ENCODE measurements at places on chromosomes 5 and 9.

DNA sequence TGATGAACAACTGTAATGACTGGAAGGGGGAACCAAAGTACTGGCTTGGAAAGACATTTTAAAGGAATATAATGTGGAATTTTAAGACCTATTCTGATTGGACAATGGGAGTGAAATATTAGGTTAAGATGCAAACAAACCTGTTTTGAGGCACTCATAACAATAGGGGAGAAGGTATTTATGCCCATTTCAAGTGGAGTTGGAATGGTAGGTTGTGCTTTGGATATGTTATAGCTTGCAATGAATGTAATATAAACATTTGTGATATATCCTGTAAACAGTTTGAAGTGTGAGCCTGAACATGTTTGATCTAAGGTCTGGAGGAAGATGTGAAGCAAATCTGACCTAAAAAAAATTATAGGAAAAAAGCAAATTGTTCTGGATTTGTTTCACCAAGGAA, 129.6 kb upstream of the GRHPR start:
- no peak for DNase-seq

- DNase-seq, result no peak
These were observed 3.6 kb upstream of the FST start for GRCh38 chr5:53476531-53477480.

DNA sequence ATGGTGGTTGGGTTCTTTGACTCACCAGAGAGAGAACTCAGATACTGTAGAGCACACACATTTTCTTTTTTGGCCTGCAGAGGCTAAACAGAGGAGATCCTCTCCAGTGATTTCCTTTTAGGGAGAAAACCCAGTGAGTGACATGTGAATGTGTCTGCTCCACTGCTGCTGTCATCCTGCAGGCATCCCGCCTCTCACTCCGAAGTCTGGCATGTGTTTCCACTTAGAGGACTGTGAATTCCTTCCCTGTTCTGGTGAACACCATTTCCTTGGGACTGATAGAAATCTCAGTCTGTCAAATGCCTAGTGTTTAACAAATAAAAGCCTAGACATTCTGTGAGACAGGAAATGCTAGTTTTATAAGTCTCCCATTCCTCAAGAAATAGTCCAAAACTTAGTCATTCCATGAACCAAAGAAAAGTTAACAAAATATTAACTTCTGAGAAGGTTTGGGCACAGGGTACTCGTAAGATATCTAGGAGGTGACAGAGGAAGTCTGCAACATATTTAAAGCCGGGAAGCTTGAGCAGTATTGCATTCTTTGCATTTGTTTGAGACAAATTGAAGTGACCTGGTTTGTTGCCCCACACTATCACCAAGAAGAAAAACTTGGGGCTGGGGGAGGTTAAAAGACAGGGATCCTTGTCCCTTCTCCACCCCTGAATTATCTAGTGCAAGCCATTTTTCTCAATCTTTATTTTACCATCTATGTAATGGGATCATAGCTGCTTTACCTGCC, 74.9 kb upstream of the NIPAL4 start:
- DNase-seq, result no peak

DNA sequence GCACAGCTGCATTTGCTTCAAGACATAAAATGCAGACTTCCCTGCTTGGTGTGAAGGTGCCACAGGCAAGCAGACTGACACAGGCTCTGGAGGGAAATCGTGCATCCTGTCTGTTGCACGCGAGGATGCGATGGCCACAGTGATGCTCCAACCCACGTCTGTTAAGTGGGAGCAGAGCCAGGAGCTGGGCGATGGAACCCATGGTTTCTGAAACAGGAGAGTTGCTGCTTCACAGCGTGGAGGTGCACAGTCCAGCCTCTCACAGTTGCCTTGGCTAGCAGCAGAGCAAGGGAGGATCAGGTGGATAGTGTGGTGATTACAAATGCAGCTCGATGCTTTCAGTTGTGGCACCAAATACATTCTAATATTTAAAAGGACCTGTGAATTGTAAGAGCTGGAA, 108.8 kb downstream of the TENT4A start:
- no peak for DNase-seq

DNA sequence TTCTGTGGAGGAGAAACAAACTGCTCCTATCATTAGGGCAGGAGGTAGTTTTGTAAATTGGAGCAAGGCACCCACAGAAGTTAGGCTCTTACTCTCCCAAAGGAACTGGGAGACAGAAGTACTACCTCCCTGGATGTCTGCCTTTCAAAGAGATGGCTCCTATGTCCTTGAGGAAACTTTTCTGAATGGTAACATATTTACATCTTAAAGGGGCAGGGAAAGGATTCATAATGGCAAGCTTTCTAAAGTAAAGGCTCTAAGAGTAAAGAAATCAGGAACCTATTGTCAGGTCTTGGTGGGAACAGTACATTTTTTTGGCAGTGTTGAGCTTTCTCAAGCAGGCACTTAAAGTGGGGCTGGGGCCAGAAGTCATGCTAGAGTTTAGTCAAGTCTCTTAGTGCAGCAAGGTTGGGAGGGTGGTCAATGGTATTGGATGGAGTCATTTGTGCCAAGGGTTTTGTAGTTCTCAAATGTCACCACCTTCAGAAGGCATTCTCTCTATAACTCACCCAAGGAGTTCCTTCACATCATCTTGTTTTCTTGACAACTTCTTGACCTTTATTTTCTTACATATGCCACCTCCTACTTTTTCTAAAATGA, 26.3 kb upstream of the NDFIP1 start:
- no peak for DNase-seq

- no peak for DNase-seq
These were observed 351.5 kb downstream of the MED10 start for GRCh38 chr5:6026766-6027406.

- no peak for DNase-seq
These were observed 4.1 kb downstream of the HACD4 start for GRCh38 chr9:21027295-21027694.

- DNase-seq, result no peak
These were observed 6.8 kb downstream of the FAM219A start for GRCh38 chr9:34451545-34451944.

DNA sequence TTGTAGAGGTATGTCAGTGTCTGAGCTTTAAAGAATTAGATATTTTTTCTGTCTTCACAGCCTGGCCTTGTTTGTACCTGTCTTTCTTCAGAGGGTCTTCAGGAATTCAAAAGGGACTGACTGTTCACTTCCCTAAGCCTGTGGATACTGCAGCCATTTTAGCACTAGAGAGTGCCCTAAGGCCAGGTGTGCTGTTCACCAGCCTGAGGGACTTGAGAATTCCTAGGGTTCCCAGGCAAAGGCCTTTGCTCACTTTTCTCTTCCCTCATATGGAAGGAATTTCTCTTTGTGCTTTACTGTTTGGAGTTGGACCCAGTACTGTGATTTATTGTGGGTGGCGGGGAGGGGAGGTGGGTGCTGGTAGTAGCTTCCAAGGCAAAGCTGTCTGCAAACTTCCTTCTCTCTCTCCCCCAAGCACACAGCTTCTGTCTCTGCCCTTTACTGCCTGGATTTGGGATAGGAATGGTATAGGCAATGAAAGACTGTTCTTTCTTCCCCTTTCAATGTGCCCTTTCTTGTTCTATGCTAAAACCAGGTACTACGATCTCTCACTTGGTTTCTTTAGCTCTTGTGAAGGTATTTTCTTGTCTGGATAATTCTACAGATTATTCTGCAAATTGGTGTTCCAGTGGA, 9.7 kb upstream of the LRRC70 start:
- no peak for DNase-seq

GRCh38 chr5:52777186-52777585, 10.5 kb upstream of the ITGA1 start:
- DNase-seq, result no peak

Data from bone marrow (tissue), 2 donors.